Trophoblast cell (in vitro differentiated cells and primary cell): ENCODE measurements at places on chromosomes 2 and 18.

GRCh38 chr2:20755132-20755800 lies 67.6 kb downstream of the LDAH start:
- DNase-seq, result no peak
- H3K4me3 ChIP-seq, result no peak overlapping the region
- H3K4me1 ChIP-seq, result no peaks in the 10 kb centered on the region
- no peaks in the 10 kb centered on the region for H3K36me3 ChIP-seq
- no peaks in the 10 kb centered on the region for H3K27me3 ChIP-seq
- no peak overlapping the region for H3K27ac ChIP-seq

DNA sequence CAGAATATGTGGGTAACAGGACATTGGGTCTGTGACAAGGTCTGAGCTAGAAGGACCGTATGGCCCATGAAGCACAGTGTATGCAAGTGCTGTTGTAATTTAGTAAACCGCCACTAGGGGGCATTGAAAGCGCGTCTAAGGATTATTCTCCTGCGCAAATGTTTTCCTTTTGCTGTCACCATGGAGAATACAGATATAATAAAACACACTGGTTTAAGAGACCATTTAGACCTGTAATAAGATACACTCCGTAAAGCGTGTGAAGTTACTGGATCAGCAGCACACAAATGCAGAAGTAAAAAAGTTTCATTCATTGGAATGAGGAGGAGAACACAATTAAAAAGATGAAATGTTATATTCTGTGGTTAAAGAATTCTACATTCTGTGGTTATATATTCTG lies 272.4 kb downstream of the AGAP1 start:
- no peaks in the 10 kb centered on the region for H3K27me3 ChIP-seq
- DNase-seq, result peak; percentile 62
- H3K27ac ChIP-seq, result no peak overlapping the region
- peaks cover 2% of the 10 kb centered on the region for H3K36me3 ChIP-seq
- no peak overlapping the region for H3K4me3 ChIP-seq
- no peaks in the 10 kb centered on the region for H3K4me1 ChIP-seq

GRCh38 chr2:121521359-121521758 lies 9.3 kb upstream of the RNU4ATAC start:
- DNase-seq, result no peak
- no peak overlapping the region for H3K4me3 ChIP-seq
- no peak overlapping the region for H3K27ac ChIP-seq
- H3K4me1 ChIP-seq, result no peaks in the 10 kb centered on the region
- peaks cover 13% of the 10 kb centered on the region for H3K36me3 ChIP-seq

DNA sequence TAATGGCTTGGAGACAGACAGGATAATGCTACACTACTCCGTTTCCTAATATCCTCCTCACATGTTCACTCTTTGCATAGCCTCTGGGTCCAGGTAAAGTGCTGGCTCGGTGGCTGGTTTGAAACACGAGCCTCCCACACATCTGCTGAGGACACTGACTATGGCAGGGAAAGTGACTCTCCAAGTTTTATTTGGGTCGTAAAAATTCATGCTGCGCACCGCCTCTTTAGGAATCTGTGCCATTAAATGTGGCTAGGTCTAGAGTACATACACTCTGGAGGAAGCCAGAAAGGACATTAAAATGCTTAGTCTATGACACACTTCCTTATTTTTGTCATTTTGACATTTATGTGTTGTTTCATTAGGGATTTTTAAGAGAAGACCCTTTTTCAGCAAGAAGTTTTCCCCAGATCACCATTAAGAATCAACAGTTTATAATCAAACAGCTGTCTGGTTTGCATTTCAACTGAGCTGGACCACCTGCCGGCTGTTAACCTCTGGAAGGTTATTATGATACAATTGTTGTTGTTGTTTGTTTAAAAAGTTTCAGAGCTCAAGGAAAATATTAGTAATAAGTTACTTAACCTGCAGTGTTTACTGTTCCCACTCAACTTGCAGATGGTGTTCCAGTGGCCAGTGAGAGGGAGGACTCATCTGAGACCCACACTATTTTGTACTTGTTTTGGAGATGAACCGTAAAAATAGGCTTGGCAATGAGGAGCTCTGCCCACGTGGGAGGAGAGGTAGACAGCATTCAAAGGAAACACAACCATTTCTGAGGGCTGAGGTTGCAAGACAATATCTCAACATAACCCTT lies 443.3 kb upstream of the MEIS1 start:
- no peaks in the 10 kb centered on the region for H3K27me3 ChIP-seq
- no peaks in the 10 kb centered on the region for H3K4me1 ChIP-seq
- DNase-seq, result no peak

DNA sequence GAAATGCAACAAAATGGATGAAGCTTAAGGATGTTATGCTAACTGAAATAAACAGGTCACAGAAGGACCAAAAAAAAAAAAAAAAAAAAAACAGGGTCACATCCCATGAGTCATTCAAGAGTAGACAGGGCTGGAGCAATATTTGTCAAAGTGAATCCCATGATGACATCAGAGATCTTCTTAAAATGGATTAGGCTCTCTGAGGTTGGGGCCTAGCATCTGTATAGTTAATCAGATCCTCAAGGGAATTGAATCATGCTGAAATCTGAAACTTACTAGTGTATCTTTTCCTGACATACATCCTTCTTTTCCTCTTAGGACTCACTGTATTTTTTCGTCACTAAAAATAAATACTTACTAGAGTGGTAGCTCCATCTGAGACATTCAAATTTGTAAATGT lies 380.6 kb upstream of the NXPH2 start:
- H3K27ac ChIP-seq, result no peak overlapping the region
- no peaks in the 10 kb centered on the region for H3K27me3 ChIP-seq
- no peaks in the 10 kb centered on the region for H3K36me3 ChIP-seq
- no peak overlapping the region for H3K4me3 ChIP-seq
- H3K4me1 ChIP-seq, result no peaks in the 10 kb centered on the region

DNA sequence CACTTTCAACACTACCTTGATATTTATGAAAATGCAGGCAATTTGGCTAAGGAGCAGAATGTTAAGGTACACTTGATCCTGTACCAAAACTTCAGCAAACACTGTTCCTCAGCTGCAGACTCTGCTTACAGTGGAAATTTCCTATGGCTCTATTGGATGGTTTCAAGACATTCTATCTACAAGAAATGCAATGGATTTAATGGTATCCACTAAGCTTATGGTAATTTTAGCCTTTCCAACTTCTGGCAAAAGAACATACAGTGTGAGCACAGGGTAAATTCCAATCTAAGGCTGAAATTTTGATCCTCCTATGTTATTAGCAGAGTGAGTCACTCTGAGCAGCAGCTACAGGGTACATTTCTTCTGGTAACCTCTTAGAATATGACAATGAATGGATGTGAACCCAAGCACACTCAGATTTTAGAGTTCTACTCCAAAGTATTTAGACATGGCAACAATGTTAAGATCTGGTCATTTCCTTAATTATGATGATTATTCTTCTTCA lies 361.8 kb upstream of the PIK3C3 start:
- DNase-seq, result no peak
- H3K36me3 ChIP-seq, result no peaks in the 10 kb centered on the region
- no peaks in the 10 kb centered on the region for H3K27me3 ChIP-seq
- H3K4me3 ChIP-seq, result no peak overlapping the region
- H3K27ac ChIP-seq, result no peak overlapping the region
- no peaks in the 10 kb centered on the region for H3K4me1 ChIP-seq

DNA sequence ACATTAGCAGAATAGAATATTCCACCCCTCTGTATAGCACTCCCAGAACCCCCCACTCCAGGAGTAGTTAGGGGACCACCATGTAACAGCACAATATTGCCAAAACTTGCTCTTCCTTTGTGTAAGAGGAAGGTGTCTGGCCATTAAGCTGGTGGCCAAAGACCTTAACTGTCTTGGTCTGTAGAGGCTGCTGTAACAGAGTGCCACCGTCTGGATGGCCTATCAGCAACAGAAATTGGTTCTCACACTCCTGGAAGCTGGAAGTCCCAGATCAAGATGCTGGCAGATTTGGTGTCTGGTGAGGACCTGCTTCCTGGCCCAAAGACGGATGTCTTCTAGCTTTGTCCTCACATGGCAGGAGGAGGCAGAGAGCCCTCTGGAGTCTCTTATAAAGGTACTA lies 61.6 kb upstream of the TGFA start:
- no peak overlapping the region for H3K27ac ChIP-seq
- H3K36me3 ChIP-seq, result no peaks in the 10 kb centered on the region
- H3K27me3 ChIP-seq, result no peaks in the 10 kb centered on the region
- no peak for DNase-seq

- no peaks in the 10 kb centered on the region for H3K4me1 ChIP-seq
- no peak overlapping the region for H3K27ac ChIP-seq
- H3K4me3 ChIP-seq, result no peak overlapping the region
- H3K36me3 ChIP-seq, result peaks cover 9% of the 10 kb centered on the region
- DNase-seq, result no peak
Observed at GRCh38 chr2:119684518-119684917, 5.5 kb downstream of the TMEM177 start.

DNA sequence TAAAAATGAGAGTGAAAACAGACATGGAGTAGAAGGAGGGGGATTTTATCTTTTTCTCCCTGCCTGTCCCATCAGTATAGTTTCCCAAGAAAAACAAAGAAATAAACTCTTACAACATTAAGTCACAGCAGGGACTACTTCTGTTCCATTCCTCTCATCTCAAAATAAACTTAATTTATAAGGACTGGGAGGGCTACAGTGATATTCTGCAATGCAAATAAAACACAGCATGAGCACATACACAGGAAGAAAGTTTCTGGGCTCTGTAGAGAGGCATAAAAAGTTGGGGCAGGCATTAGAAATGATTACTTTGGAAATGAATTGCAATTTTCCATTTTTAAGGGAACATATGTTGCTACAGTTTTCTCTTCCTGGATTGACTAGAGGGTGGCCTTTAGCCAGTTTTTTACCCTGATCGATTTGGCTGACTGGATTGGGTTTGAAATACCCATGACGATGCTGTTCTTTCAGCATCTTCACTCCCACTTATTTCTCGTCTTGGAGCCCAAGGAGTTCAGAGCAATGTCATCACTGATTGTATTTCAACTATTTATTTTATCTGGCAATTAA lies 157.1 kb downstream of the ACTR3 start:
- no peak overlapping the region for H3K4me3 ChIP-seq
- H3K4me1 ChIP-seq, result no peaks in the 10 kb centered on the region
- DNase-seq, result no peak
- H3K27me3 ChIP-seq, result no peaks in the 10 kb centered on the region
- no peaks in the 10 kb centered on the region for H3K36me3 ChIP-seq
- H3K27ac ChIP-seq, result no peak overlapping the region
